Hematopoietic multipotent progenitor cell treated with erythropoietin and hydrocortisone succinate and interleukin-3 and kit ligand, for 4 days (in vitro differentiated cells): ENCODE measurements at places on chromosomes 2 and 18.
A peak's percentile ranks its signal among the peaks of the same experiment; 100 is the strongest.

- DNase-seq = no peak
Measured at GRCh38 chr2:147772781-147773180, 72.0 kb upstream of the ACVR2A start.

GRCh38 chr2:240132651-240132980 is 3.5 kb downstream of the COPS9 start:
- DNase-seq = no peak

- DNase-seq = peak; percentile 73
Measured at GRCh38 chr2:45794134-45794617, 142.7 kb downstream of the PRKCE start.

GRCh38 chr2:205001300-205001966 is 456.2 kb downstream of the PARD3B start:
- DNase-seq = no peak

DNA sequence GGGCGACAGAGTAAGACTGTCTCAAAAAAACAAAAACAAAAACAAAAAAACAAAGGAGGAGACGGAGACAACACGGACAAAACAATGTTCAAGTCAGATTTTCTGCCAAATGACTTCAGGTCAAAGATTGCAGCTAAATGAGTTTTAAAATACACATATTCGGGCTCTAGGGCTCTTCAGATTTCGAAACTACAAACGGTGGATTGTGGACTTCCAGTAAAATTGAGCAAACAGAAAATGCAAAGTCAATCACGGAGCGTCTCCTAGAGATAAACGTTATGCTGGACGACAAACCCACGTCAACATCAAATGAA is 558 bp downstream of the MRPS5 start:
- DNase-seq = no peak

- no peak for DNase-seq
Measured at GRCh38 chr2:19802086-19802841, 99.5 kb downstream of the TTC32 start.

- DNase-seq = peak; percentile 42
Measured at GRCh38 chr2:188181067-188181838, 110.4 kb upstream of the GULP1 start.

DNA sequence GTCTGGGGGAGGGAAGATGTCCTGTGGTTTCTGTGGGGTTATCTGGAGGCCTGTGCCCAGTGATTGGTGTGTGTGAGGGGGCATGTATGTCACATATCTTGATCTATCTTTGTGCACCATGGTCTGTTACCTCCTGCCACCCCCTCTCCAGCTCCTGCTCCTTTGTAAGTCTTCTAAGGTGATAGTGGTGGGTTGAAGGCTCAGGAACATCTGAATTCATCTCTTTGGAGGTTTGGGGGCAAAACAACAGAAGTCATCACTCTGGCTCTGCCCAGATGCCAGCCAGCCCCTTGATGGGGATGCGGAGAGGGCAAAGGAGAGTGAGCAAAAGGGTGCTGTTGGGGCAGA is 2.7 kb upstream of the WNT6 start:
- no peak for DNase-seq

DNA sequence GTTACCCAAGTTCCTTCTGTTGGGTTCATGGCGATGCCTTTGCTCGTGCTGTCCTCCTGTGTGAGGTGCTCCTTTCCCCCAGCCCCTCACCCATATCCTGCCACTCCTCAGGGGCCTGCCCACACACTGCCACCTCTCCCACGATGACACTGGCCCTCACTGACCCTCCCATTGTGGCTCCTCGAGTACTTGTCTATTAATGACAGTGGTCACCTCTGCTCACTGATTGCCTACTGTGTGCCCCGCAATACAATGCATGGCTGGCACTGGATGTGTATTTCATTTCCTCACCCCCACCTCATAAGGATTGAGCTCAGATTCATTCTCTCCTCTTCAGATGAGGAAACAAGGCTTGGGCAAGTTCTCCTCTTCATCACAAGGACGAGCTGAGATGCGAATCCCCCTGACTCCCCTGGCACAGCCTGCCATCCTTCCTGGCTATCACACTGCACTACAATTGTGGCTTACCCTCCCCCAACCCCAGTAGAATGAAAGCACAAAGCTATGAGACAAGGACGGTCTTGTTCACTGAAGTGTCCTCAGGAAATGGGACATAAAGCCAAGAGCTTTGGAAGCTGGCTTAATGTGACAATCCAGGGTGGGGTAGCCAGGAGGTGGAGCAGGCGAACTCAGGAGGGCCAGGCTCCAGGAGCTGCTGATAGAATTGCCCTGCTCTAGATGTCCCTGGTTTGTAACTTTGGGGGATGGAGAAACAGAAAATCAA is 93.9 kb upstream of the RAB12 start:
- no peak for DNase-seq
